Astrocyte (in vitro differentiated cells and primary cell): ENCODE measurements at places on chromosomes 2 and 18. TPM values are rescaled to one million over a fixed set of nuclear protein-coding genes. Genes with fewer than 3 reads are reported as not detected.

DNA sequence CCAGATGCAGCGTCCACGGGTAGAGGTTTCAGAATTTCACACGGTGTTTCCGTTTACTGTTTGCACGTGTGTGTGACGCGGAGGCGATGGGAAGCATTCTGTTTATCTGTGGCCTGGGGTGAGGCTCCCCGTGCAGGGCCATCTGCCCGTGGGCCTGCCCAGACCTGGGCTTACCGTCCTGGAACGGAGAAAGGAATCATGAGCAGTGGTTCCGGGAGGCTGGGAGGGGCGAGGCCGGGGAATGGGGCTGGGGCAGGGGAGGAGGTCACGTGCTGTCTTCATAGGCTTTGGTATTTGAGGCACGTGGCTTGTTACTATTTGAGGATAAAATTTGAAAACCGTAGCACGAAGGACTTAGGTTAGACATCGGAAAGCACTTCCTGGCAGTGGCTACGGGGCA lies 77.9 kb downstream of the RTP5 start:
- peaks cover 16% of the 10 kb centered on the region for H3K27me3 ChIP-seq
- no peaks in the 10 kb centered on the region for H3K4me1 ChIP-seq
- H3K36me3 ChIP-seq = no peaks in the 10 kb centered on the region
- no peak overlapping the region for H3K4me3 ChIP-seq
- no peak overlapping the region for H3K27ac ChIP-seq

DNA sequence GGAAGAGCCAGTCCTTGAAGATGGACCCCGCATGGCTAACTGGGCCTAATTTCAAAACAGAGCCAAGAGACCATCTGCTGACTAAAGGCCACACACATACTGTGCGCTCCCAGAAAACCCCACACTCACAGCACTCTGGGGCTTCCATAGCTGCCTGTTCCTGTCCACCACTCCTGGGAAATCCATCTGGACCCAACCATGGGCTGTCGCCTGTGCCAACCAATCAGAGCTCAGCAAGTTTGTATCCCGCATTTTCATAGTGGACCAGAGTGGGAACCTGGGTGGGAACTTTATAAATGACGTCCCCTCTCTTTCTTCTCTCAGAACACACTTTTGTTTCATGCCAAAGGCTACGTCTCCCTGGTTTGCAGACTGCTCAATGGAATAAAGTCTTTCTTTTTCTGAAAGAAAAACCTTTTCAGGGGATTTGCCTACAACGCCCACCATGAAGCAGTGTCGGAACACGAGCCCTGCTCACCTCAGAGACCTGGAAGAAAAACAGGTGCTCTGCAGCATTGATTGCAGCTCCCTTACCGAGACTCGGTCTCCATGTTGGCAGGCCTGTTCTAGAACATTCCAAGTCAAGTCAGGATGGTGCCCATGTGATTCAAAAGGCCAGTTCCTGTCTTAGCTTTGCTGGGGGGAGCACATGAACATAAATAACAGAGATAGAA lies 137.2 kb upstream of the GPC1 start:
- peaks cover 21% of the 10 kb centered on the region for H3K4me1 ChIP-seq
- H3K27me3 ChIP-seq = no peaks in the 10 kb centered on the region
- no peaks in the 10 kb centered on the region for H3K36me3 ChIP-seq
- no peak overlapping the region for H3K27ac ChIP-seq
- DNase-seq = no peak

- no peaks in the 10 kb centered on the region for H3K4me1 ChIP-seq
- DNase-seq = no peak
- H3K27me3 ChIP-seq = no peaks in the 10 kb centered on the region
- H3K27ac ChIP-seq = no peak overlapping the region
- peaks cover 46% of the 10 kb centered on the region for H3K36me3 ChIP-seq
- H3K4me3 ChIP-seq = no peak overlapping the region
Measured at GRCh38 chr2:233844836-233845235, 9.5 kb downstream of the HJURP start.

- no peaks in the 10 kb centered on the region for H3K4me1 ChIP-seq
- H3K36me3 ChIP-seq = no peaks in the 10 kb centered on the region
- H3K27me3 ChIP-seq = no peaks in the 10 kb centered on the region
- DNase-seq = no peak
Measured at GRCh38 chr2:239160226-239161143, 240.3 kb downstream of the HDAC4 start.

DNA sequence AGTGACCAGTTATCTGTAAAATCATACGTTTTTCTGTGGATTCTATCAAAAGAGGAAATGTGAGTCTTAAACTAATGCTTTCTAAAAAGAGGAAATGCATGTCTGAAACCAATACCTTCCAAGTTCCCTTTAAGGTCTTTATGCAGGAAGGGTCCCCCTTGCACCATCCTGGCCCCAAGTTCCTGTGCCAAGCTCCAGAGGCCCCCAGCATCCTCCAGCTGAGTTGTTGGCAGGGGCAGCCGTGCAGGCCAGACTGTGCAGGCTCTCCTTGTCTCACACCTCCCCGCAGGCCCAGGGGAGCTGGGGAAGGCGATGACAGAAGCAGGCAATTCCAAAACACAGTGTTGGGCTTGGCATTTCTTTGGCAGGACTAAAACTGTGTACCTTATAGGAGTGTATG lies 39.2 kb downstream of the DPYSL5 start:
- no peak overlapping the region for H3K4me3 ChIP-seq
- peaks cover 12% of the 10 kb centered on the region for H3K27me3 ChIP-seq
- no peak overlapping the region for H3K27ac ChIP-seq
- H3K4me1 ChIP-seq = no peaks in the 10 kb centered on the region
- H3K36me3 ChIP-seq = no peaks in the 10 kb centered on the region

The SERPINB8 gene
- total RNA-seq = 13.1 and 14.1 TPM in 2 replicates

The VWC2L gene
- total RNA-seq = not detected in 2 replicates

The TSGA10 gene
- 2.4 and 3.9 TPM in 2 replicates for total RNA-seq

The CAPN14 gene
- 0.12 and 0.14 TPM in 2 replicates for total RNA-seq

The TUBA4B gene
- total RNA-seq = not detected in 2 replicates

The GKN1 gene
- not detected in 2 replicates for total RNA-seq
